ENCODE measurements at places on chromosomes 5 and 9. TPM values are rescaled to one million over a fixed set of nuclear protein-coding genes. Genes with fewer than 3 reads are reported as not detected.

The HAVCR1 gene
- not detected for total RNA-seq

GRCh38 chr9:94213511-94214124, 45.5 kb upstream of the ZNF169 start:
- H3K27ac ChIP-seq = no peak overlapping the region
- H3K27me3 ChIP-seq = peaks cover 2% of the 10 kb centered on the region
- peak; percentile 72 for DNase-seq
- peaks cover 2% of the 10 kb centered on the region for H3K4me1 ChIP-seq

- no peaks in the 10 kb centered on the region for H3K27me3 ChIP-seq
- no peak for DNase-seq
- H3K27ac ChIP-seq = no peak overlapping the region
- no peak overlapping the region for H3K4me3 ChIP-seq
Measured at GRCh38 chr5:167639766-167640165, 651.7 kb upstream of the WWC1 start.

The PTGS1 gene
- 21.1 TPM for total RNA-seq

The LHX3 gene
- not detected for total RNA-seq

The TPM2 gene
- total RNA-seq = 1,994 TPM

GRCh38 chr5:52990528-52990925, 1.4 kb downstream of the ITGA2 start:
- DNase-seq = no peak
- peaks cover 5% of the 10 kb centered on the region for H3K36me3 ChIP-seq
- H3K27me3 ChIP-seq = no peaks in the 10 kb centered on the region
- H3K4me1 ChIP-seq = peaks cover 16% of the 10 kb centered on the region

DNA sequence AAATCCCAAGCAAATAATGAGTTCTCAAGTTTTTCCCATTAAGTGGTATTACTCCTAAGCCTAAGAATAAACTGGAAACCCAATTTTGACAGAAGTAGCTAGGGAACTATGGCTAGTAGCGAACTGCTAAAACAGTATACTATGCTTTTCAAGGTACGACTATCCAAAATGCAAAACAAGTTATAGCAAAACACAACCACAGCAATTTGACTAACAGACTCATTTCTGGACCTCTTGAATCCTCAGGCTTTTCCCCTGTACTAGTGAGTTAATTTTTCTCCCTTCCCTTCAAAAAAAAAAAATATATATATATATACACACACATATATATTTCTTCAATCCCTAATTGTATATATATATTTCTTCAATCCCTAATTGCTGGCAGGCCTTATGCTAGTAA, 7.3 kb downstream of the FBXW11 start:
- no peak overlapping the region for H3K4me3 ChIP-seq
- H3K36me3 ChIP-seq = no peaks in the 10 kb centered on the region
- H3K27me3 ChIP-seq = no peaks in the 10 kb centered on the region

DNA sequence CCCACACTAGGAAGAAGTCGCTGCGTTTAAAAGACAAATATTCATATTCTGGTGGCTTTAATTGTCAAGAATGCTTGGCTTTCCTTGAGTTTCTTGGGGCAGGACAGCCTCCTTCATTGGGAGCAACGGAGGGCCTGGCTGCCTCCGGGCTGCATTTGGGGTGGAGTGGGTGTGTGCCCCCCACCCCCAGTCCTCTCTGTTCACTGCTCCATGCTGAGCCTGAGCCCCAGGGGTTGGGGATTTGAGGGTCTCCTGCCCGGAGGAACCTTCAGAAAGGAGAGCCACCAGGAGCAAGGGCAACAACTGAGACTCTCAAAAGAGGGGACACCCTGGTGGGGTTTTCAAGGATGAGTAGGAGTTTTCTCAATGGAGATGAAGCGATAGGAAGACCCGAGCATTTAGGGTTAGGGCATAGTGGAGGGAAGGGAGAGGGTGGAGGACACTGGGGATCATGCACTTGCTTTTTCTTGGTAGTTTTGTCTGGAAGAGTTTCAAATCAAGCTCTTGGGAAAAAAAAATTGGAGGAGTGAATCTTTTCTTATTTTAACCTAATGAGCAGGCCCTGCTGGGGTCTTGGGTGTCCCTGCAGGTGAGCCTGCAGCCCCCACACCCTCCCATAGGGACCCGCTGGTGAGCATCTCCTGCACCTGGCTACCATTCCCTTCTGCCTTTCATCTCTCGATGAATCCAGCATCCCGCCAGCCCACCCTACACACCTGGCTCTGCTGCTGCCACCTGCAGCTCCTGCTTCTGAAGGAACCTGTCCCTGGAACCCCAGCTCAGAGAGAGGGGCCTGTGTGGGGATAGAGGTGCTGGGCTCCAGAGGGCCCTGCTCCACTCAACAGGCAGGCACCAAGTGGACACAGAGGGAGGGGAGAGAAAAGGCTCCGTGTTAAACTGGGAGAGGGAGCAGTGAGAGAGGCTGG, 4.1 kb downstream of the SLC6A19 start:
- no peaks in the 10 kb centered on the region for H3K36me3 ChIP-seq
- peaks cover 3% of the 10 kb centered on the region for H3K4me1 ChIP-seq
- H3K4me3 ChIP-seq = no peak overlapping the region
- H3K27ac ChIP-seq = no peak overlapping the region
- no peak for DNase-seq
- peaks cover 28% of the 10 kb centered on the region for H3K27me3 ChIP-seq

DNA sequence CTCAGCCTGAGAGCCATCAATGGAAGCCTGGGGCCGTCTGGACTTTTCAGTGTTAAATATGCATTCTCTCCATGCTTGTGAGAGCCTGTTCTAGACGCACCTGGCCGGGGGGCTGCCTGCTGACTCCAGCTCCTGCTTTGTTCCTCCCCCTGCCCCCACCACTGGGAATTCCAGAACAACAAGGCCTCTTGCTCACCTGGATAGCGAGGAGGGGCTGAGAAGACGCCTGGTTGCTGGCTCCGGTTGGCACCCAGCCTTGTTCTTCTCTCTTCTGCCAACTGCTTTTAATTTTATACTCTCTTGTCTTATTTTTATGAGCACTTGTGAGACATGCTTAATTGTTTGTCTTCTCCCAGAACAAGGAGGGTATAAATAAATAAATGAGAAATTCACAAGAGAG, 15.0 kb upstream of the RAPGEF1 start:
- no peaks in the 10 kb centered on the region for H3K4me1 ChIP-seq
- DNase-seq = no peak
- peaks cover 35% of the 10 kb centered on the region for H3K27me3 ChIP-seq
- H3K4me3 ChIP-seq = no peak overlapping the region
- H3K27ac ChIP-seq = no peak overlapping the region

The SLC6A19 gene
- total RNA-seq = not detected

DNA sequence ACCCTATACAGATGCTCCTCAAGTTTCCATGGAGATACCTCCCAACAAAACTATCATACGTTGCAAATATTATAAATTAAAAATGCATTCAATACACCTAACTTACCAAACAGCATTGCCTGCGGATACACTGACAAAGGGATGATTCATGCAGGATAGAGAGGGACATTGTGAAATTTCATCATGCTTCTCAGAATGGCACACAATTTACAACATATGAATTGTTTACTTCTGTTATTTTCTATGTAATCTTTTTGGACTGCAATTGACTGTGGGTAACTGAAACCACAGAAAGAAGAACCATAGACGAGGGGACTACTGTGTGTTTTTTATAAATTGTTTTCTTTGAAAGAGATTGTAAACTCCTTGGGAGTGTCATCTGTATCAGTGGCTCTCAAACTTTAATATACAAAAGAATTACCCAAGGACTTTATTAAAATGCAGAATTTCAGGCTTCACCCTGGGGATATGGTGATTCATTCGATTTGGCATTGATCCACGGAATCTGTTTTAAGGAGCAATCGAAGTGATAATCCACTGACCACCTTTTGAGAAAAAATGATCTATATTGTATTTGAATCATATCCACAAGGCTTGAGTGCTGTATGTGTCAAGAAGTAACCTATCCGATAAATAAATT, 146.4 kb downstream of the SGCD start:
- H3K4me1 ChIP-seq = peaks cover 10% of the 10 kb centered on the region
- H3K27ac ChIP-seq = no peak overlapping the region
- H3K36me3 ChIP-seq = no peaks in the 10 kb centered on the region
- H3K4me3 ChIP-seq = no peak overlapping the region

- H3K4me3 ChIP-seq = no peak overlapping the region
- H3K27ac ChIP-seq = peak overlapping the region; percentile 70
- H3K36me3 ChIP-seq = no peaks in the 10 kb centered on the region
- H3K27me3 ChIP-seq = no peaks in the 10 kb centered on the region
- DNase-seq = peak; percentile 84
- peaks cover 10% of the 10 kb centered on the region for H3K4me1 ChIP-seq
Measured at GRCh38 chr5:144028636-144029035, 141.8 kb downstream of the YIPF5 start.

- H3K4me1 ChIP-seq = no peaks in the 10 kb centered on the region
- H3K36me3 ChIP-seq = no peaks in the 10 kb centered on the region
- H3K27me3 ChIP-seq = peaks cover 43% of the 10 kb centered on the region
- H3K4me3 ChIP-seq = peak within 1 kb of the TSS; percentile 49
Measured at GRCh38 chr5:140042643-140043507, at the start of gene NRG2. Gene NRG2 (minus strand): TSS chr5:140043299.

- no peak overlapping the region for H3K4me3 ChIP-seq
- H3K36me3 ChIP-seq = no peaks in the 10 kb centered on the region
- no peaks in the 10 kb centered on the region for H3K4me1 ChIP-seq
- H3K27me3 ChIP-seq = peaks cover 10% of the 10 kb centered on the region
- no peak for DNase-seq
Measured at GRCh38 chr9:87668222-87668621, 57.7 kb upstream of the CTSL start.

DNA sequence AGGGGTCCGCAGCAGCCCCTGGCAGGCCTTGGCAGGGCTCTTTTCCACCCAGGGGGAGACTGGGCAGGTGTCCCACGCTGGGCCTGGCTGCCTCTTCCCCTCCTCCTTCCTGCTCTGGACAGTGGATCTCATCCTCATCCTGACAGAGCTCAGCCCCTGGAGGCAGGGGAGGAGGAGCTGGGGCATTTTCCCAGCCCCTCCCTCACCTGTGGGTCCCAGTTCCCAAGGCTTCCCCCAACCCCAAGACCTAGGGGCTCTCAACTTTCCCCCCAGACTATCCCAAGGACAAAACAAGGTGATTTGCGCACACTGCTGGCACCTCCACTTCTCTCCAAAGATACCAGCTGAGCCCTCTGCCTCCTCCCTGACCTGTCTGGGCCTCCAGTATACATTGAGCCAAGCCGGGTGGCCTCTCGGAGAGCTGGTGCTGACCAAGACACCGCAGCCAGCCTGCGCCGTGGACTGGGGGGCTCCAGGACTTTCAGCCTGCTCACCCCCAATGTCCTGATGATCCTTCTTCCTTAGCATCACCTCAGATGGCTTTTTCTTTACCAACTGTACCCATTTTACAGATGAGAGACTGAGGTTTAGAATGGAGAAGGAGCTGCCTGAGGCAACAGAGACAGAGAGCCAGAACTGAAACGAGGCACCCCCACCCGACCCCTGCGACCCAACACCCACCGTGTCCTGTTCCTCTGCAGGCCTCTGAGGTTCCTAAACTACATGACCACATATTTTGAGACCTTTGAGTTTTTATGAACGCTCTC, 126.6 kb downstream of the BARX1 start:
- no peaks in the 10 kb centered on the region for H3K36me3 ChIP-seq
- no peak for DNase-seq
- no peaks in the 10 kb centered on the region for H3K4me1 ChIP-seq
- no peak overlapping the region for H3K27ac ChIP-seq
- no peak overlapping the region for H3K4me3 ChIP-seq
- peaks cover 9% of the 10 kb centered on the region for H3K27me3 ChIP-seq

The SPATA31D4 gene
- total RNA-seq = not detected

DNA sequence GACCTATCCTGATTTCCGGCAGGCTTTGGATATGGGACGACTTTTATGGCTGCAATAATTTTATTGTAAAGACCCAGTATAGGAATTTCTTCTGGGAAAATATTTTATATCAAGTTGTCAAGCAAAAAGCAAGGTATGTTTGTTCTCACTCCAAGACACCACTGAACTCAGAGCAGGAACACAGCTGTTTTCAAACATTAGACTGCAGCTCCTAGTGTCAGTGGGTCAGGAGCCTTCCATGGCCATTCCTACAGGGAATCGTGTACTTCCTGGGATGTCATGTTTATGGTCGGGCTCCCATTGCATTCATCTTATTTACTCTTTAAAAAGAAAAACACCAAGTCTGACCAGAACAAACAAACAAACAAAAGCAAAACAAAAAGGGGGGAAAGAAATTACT, 225.3 kb downstream of the TSSK1B start:
- DNase-seq = no peak
- no peak overlapping the region for H3K27ac ChIP-seq
- H3K27me3 ChIP-seq = no peaks in the 10 kb centered on the region
- peaks cover 24% of the 10 kb centered on the region for H3K4me1 ChIP-seq
- H3K36me3 ChIP-seq = no peaks in the 10 kb centered on the region

The TMC1 gene
- not detected for total RNA-seq

GRCh38 chr5:60453186-60453976, 246.6 kb downstream of the DEPDC1B start:
- H3K4me1 ChIP-seq = no peaks in the 10 kb centered on the region
- H3K27ac ChIP-seq = no peak overlapping the region
- DNase-seq = no peak
- H3K36me3 ChIP-seq = no peaks in the 10 kb centered on the region

DNA sequence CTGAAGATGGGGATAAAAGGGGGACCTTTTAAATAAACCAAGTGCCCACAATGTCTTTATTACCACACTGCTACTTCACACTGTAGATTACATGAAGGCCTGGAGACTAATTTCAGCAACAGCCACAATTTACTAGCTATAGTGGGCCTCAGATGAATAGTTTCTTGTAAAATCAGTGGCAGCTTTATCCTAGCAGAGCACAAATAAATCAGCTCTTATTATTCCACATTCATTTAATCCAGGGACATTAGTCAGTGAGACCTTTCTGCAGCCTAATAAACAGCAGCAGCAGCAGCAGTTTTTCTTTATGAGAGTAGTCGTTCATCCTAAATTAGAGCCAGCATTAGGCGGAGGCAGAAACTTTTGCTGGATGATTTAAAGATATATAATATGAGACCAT, 542.3 kb downstream of the PSAT1 start:
- H3K4me3 ChIP-seq = no peak overlapping the region
- no peaks in the 10 kb centered on the region for H3K36me3 ChIP-seq
- H3K27ac ChIP-seq = no peak overlapping the region
- H3K4me1 ChIP-seq = no peaks in the 10 kb centered on the region
- no peak for DNase-seq
- H3K27me3 ChIP-seq = no peaks in the 10 kb centered on the region

The SLCO6A1 gene
- total RNA-seq = not detected

GRCh38 chr5:39399135-39400036, 25.4 kb downstream of the DAB2 start:
- no peaks in the 10 kb centered on the region for H3K27me3 ChIP-seq
- H3K4me1 ChIP-seq = peaks cover 38% of the 10 kb centered on the region
- peak overlapping the region; percentile 75 for H3K27ac ChIP-seq
- H3K36me3 ChIP-seq = peaks cover 16% of the 10 kb centered on the region

- peak overlapping the region; percentile 70 for H3K27ac ChIP-seq
- H3K36me3 ChIP-seq = peaks cover 4% of the 10 kb centered on the region
- H3K4me1 ChIP-seq = peaks cover 14% of the 10 kb centered on the region
- peak; percentile 97 for DNase-seq
- H3K27me3 ChIP-seq = no peaks in the 10 kb centered on the region
Measured at GRCh38 chr9:89038382-89039103, 47.3 kb downstream of the S1PR3 start.

The RCL1 gene
- 13.8 TPM for total RNA-seq

The FAM78A gene
- total RNA-seq = under 0.01 TPM

GRCh38 chr5:157801-158200, 33.5 kb upstream of the LRRC14B start:
- no peaks in the 10 kb centered on the region for H3K27me3 ChIP-seq
- no peaks in the 10 kb centered on the region for H3K36me3 ChIP-seq
- DNase-seq = no peak
- H3K4me3 ChIP-seq = no peak overlapping the region
